ENCODE measurements at places on chromosomes 2 and 18.

DNA sequence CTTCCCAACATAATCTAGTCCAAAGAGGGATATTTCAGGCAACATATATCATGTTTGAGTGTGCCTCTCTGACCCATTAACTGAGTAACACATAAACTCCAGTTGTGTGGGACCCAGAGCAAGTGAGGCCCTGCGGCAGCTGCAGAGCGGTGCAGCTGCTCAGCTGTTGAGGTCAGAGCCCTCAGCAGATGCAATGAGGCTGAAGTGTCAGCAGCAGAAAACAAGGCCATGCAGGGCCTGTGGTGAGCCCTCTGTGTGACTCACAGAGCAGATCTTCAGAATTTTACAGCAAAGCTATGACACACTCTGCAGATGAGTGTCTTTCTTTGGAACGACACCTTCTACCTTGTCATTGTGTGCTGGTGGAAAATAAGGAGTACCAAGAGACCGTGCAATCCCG, 168.5 kb downstream of the CBLN2 start:
- DNase-seq: no peak

DNA sequence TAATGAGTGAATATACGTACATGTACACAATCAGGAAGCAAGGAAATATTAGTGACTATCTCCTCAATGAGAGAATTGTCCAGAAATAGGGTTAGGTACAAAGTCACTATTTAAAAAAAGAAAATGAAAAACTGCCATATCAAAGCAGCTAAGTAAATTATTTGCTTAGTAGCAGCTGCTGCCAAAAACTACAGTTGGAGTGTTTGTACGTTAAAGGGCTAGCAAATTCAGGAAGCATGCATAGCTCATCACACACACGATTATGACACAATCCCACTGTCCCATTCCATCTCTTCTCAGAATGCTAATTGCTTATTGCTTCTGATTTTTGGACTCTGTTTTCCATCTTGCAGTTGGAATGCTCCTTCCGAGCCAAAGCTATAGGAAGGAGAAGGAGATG, 2012.5 kb upstream of the LRRTM1 start:
- no peak for DNase-seq

- DNase-seq: no peak
Observed at GRCh38 chr2:237471438-237472186, 15.4 kb upstream of the MLPH start.

DNA sequence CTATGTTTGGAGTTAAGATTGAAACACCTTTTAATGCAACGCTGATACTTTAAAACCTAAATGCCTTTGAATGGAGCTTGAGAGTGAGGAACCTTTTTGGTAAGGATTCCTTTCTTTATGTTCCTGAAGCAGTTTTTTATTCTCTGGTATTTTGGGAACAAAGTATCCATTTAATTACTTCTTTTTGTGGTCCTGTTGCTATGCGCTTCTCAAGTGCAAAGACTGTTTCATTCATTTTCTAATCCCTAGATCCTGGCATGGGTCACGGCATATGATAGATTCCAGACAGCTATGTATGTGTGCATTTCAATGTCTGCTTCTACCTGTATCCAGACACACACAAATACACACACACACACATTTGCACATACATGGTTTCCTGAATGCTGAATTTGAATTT, 28.0 kb downstream of the TRPM8 start:
- no peak for DNase-seq

DNA sequence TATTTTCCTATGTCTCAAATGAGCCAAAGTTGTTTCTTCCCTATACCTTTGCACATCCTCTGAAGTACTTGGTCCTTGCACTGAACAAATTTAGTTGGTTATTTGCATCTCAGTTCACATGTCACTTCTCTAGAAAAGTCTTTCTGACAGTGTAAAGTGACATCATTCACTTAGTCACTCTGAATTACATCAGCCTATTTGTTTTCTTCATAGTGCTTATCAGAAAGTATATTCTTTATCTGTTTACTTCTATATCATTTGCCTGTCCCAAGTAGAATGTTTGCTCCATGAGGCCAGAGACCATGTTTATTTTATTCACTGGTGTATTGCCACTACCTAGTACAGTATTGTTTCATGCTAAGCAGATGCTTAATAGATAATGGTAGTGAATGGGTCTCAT, 173.7 kb downstream of the HNMT start:
- DNase-seq: no peak

GRCh38 chr2:240423788-240424191, 11.7 kb upstream of the GPC1 start:
- no peak for DNase-seq

DNA sequence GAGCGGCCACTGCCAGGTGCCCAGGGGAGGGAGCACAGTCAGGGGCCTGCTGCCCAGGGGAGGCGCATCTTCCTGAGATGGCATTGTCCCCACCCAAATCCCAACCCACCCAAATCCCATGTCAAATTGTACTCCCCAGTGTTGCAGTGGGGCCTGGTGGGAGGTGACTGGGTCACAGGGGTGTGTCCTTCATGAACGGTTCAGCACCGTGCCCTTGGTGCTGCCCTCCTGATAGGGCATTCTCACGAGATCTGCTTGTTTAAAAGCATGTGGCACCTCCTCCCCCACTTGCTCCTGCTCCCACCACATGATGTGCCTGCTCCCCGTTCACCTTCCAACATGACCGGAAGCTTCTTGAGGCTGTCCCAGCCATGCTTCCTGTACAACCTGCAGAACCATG, 27.6 kb downstream of the ANKMY1 start:
- no peak for DNase-seq

DNA sequence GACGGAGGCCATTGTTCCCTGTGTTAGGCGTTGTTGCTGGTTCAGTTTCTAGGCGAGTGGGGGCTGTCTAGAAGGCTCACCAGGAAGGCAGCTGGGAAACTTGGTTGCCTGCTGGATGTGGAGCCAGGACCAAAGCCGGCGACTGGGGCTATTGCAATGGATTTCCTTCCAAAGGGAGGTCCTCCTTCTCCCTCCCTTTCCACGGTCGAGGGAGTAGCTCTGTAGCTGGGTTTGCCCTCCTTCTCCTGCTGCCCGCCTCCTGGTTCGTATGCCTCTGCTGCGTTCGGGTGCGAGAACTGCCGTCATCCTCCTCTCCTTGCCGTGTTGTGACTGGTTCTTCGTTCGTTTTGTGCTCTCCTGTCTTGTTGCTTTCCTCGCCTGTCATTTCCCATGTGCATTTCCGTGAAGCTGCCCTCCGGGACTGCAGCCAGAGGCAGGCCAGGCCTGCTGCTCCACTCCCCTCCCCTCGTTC, 203.4 kb downstream of the NEDD4L start:
- no peak for DNase-seq

DNA sequence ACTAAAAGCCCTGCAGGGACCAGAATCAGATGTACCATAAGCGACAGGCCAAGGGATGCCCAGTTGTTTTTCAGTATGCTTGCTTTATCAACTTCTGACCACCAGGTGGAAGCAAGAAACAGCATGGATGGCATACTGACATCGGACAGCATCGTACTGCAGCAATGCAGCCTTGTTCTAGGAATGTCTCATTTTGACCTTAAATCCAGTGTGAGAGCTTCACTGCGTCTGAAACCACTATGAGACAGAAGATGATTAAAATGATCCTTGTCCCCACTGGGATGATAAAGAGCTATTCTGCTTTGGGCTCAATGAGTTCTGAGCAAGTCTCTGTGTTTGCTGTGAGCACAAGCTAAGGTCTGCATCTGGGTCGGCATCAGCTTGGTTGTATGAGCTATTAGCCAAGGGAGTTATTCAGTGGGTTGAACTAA, 54.3 kb downstream of the CDK15 start:
- DNase-seq: no peak

DNA sequence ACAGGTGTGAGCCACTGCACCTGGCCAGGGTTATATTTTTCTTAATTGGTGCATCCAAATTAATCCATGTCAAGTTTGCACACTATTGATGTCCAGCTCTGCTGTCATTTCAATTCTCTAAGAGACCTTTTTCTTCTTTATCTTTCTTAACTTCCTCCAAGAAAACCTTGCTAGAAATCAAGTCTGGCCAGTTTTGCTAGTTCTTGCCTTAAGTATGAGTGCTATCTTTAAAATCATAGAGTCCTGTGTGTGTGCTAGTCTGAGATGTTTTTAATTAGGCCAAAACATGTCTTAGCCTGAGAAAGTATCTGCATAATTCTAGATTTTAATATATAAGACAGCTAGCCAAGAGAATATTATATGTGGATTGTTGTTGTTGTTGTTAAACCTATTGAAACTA, 56.2 kb upstream of the SLC39A10 start:
- DNase-seq: no peak

- no peak for DNase-seq
Observed at GRCh38 chr2:20378891-20379519, 28.4 kb upstream of the PUM2 start.

GRCh38 chr2:40030456-40030975, 251.5 kb upstream of the THUMPD2 start:
- DNase-seq: no peak

DNA sequence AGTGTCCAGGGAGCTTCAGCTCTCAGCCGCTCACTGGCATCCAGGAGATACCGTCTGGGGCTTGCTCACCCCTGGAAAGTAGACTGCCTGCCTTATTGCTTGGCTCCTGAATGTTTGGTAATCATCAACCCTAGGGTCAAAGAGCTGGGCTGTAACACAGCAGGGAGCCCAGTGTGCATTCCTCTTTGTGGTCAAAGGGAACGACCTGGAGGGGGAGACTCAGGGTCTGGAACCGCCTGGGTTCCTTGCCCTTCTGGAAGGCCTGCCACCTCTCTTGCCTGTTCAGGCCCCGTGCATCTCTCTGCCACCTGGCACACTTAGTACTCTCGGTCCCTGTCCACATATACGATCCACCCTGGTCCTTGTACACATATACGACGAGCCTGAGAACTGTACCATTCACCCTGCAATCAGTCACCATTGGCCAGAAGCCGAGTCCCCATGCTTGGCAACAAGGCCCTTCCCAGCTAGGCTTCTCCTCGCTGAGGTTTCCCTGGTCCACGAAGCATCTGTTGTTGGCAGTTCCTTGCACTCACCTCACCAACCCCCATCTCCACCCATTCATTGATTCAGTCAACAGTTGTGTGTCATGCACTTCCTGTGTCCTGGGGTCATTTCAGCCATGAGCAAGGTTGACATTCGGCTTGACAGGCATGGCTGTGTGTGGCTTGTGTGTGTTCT, at the start of gene NAT8:
TSS of gene NAT8 (minus strand) at position 85 of the 681 bp plus-strand sequence. CDS start 794 bp downstream, outside the sequence.
- DNase-seq: no peak

DNA sequence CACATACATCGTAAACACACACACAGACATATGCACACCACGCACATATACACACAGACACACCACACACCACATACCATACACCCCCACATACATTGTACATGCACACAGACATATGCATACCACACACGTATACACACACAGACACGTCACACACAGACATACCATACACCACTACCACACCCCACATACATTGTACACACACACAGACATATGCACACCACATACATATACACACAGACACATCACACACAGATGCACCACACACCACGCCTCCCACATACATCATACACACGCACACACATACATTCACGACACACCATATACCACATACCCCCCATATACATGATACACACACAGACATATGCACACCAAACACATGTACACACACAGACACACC, 58.4 kb downstream of the KIF5C start:
- DNase-seq: no peak

DNA sequence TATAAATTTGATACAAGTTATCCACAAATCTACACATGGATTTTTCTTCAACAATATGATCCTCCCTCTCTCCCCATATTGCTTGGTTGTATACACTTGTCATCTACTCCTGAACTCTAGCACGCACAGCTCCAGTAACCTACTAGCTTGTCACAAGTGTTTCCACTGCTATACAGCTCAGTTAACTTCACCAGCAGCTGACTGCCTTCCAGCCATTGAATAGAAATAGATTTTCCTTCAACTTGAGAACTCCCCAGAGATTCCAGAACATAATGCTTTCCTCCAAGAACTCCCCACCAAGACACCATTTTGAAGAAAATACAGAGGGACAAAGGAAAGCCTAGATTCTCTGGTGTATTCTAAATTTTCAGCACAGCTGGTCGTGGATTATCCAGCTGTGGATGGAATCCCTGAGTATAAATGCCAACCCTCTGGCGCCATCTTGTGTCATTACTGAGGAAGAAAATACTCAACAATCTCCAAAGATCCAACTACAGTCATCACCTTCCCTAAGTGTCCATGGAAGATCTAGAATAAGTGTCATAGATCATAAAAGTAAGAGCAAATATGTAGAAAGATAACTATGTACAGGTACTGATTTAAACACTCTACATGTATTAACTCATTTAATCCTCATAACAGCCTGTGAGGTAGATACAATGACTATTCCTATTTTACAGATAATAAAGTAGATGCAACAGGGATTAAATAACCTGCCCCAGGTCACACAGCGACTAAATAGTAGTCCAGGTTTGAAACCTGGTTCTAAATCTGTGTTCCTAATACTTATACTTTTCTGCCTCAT, 156.7 kb downstream of the ARHGAP28 start:
- no peak for DNase-seq

- DNase-seq: no peak
Observed at GRCh38 chr2:160392201-160392600, 101.4 kb downstream of the RBMS1 start.

- no peak for DNase-seq
Observed at GRCh38 chr2:72985891-72986683, 68.8 kb downstream of the EMX1 start.

GRCh38 chr2:61770746-61771145, 83.1 kb downstream of the FAM161A start:
- DNase-seq: no peak

Data from activated gamma-delta T cell (primary cell).